NCI-H1930 (cell line): ENCODE measurements at places on chromosomes 4 and X.

- no peak for DNase-seq
Observed at GRCh38 chrX:119374736-119375135, 24.4 kb upstream of the SLC25A43 start.

- no peak for DNase-seq
Observed at GRCh38 chr4:30718021-30718542, 2.1 kb upstream of the PCDH7 start.

DNA sequence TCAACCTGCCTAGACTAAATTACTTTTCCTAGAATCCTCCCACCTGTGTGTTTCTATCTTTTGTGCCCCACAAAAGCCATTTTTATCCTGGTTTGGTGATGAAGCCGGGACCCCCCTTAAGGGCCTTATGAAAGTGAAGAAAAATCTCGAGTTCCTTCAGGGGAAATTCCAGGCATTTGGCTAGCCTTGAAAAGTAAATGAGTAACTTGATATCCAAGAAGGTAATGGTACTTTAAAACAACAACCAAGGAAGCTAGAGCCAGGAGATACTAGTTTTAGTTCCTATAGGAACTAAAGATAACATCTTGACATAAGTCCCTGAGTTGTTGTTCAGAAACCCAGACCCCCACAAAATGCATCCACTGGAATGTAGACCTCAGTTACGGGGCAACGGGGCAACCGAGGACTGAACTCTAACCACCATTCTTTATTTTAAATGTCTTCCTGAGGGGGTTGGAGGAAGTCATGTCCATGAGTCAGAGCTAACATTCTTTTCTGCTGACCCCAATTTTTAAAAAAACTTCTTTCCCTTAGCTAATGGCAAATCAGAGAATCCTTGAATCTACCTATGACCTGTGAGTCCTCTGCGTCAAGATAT lies 73.9 kb downstream of the VCX3A start:
- DNase-seq, result no peak

DNA sequence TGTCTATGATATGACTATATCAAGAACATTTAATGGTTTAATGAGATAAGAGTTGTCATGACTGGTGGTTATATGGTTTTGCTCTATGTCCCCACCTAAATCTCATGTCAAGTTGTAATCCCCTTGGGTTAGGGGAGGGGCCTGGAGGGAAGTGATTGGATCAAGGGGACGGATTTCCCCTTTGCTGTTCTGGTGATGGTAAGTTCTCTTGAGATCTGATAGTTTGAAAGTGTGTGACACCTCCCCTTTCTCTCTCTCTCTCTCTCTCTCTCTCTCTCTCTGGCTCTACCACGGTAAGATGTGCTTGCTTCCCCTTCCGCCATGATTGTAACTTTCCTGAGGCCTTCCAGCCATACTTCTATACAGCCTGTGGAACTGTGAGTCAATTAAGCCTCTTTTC lies 803.4 kb downstream of the TRIML1 start:
- no peak for DNase-seq

GRCh38 chrX:107905366-107905765 lies 76.8 kb downstream of the TEX13B start:
- no peak for DNase-seq

- DNase-seq, result no peak
Observed at GRCh38 chr4:141658309-141658708, 21.9 kb downstream of the IL15 start.

- no peak for DNase-seq
Observed at GRCh38 chr4:73860181-73860580, 7.1 kb downstream of the PF4V1 start.

DNA sequence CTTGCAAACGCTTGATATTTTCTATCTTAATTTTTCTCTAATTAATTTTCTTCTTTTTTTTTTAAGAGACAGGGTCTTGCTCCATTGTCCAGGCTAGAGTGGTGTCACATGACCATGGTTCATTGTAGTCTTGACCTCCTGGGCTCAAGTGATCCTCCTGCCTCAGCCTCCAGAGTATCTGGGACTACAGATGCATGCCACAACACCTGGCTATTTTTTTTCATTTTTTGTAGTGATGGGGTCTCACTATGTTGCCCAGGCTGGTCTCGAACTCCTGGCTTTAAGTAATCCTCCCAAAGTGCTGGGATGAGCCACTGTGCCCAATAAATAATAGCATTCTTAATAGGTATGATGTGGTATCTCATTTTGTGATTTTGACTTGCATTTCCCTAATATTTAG lies 18.2 kb downstream of the SHROOM3 start:
- no peak for DNase-seq

- DNase-seq, result no peak
Observed at GRCh38 chr4:56434599-56435139, 746 bp downstream of the PPAT start.

DNA sequence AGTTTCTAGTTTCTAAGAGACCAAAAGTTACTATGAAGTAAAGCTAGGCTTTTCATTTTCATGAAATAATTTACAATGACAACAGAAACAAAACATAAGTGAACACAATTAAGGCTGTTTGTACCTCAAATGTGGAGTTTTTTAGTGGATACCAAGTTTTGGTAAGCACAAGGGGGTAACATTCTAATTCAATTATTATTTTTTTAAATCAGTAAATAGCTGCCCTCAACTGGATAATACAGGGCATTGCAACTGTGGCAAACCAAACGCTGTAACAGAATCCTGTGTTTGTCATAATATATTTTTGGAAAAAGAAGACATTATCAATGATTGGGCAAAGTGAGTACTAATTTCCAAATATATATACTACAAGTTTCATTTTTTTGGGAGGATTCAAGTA lies 150.3 kb downstream of the FBXW7 start:
- no peak for DNase-seq

GRCh38 chrX:100743009-100743607 lies 11.2 kb upstream of the SYTL4 start:
- no peak for DNase-seq

DNA sequence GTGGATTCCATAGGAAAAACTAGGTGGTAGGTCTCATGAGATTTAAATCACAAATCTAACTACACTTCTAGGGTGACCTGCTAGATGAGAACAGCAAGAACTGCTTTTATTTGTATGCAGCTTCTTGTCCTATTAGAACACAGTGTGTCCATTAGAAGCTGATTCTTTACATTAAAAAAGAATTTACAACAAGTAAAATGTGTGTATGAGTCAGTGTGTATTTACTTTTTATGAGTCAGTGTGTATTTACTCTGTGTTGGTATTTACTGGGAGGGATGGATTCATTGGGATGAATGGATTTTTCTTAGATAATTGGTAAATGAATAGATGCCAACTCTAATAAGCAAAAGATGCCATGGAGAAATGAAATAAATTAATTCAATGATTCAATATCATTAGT lies 40.6 kb upstream of the XPNPEP2 start:
- DNase-seq, result no peak

DNA sequence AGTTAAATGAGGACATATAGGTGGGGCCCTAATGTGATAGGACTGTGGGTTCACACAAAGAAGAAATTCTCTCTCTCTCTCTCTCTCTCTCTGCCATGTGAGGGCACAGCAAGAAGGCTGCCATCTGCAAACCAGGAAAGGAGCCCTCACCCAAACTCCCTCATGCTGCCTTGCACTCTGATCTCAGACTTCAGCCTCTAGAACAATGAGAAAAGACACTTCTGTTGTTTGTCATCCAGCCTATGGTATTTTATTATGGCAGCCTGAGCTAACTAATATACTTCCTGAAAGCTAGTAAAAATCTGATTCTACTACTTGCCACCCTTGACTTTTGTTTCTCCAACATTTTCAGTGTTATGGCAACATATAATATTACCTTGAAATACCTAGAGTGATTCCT lies 425.9 kb downstream of the SPOCK3 start:
- no peak for DNase-seq

DNA sequence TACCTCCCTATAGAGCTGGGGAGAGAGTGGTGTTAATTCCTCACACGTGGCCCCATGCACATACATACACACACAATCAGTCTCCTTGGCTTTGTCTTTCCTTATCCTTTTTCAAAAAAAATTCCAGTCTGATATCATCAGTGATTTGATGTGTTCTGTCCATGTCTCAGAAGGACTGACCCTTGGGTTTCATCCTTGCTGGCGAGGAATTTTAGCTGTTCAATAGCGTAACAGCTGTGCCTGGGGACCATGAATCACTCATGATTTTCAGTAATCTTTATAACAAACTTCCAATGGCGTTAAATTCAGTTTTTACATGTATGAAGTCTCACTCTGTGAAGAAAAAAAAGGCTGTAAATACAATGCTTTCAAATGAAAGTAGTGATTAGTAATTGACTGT lies 204.6 kb downstream of the RBMX2 start:
- no peak for DNase-seq

GRCh38 chr4:109994415-109994827 lies 81.7 kb downstream of the EGF start:
- no peak for DNase-seq

- DNase-seq, result no peak
Observed at GRCh38 chrX:274904-275475, 6.2 kb upstream of the PLCXD1 start.

DNA sequence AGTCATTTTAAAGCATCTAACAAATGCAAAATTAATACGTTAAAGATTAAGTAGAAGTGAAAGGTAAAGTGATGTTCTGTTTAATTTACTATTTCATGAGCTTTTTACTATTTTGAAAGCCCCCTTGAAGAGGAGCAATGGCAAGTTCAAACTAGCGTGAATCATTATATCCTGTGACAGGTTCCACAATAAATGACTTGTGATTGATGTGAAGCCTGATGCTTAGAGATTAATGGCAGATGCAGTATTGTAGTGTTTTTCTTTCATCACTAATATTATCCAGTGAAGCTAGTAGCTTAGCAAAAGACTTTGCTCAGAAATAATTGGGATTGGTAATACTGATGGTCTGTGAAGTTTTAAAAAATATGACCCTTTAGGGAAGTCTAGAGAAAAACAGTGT lies 57.3 kb downstream of the STOX2 start:
- no peak for DNase-seq

- DNase-seq, result no peak
Observed at GRCh38 chr4:185222598-185222997, 13.2 kb downstream of the SNX25 start.

- no peak for DNase-seq
Observed at GRCh38 chrX:146887020-146887419, 72.5 kb upstream of the CXorf51A start.

DNA sequence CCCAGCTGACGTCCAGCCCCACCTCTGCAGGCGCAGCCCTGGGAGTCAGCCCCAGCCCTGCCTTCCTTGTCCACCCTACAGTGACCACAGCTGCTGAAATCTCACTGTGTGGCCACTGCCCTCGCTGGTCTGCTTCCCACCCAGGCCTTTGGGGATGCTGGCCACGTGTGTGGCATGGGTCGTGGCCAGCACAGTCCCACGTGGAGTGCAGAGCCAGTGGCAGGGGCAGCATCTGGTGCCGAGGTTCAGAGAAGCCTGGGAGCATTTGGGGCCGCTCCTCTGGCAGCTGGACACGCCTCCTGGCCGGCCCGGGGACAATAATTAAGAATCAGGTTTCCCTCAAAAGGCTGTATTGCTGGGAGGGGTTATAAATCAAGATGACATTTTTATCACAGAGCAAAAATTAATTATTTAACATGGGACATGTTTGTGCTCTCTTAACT lies 92.1 kb downstream of the HMX1 start:
- DNase-seq, result no peak

- DNase-seq, result no peak
Observed at GRCh38 chr4:110625576-110626257, 2.8 kb upstream of the PITX2 start.

- DNase-seq, result peak; percentile 61
Observed at GRCh38 chr4:78168029-78168428, 110.9 kb downstream of the FRAS1 start.

DNA sequence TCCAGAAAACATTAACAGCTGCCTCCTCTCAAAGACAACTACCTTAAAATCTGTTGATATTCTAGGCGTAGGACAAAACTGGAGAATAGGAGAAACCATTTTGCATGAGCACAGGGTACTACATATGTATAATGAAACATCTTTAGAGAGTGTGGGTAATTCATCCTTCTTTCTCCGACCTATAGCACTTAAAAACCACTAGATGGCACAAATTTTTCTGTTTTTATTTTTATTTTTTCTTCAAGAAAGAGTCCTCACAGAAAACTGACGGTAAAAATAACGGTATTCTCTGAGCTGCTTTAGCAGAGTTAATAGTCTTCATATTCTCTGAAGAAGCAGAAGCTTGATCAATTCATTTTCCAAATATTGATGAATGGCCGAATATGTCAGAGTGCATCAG lies 14.6 kb downstream of the SMIM31 start:
- DNase-seq, result no peak

- DNase-seq, result no peak
Observed at GRCh38 chrX:40391662-40392061, 189.1 kb upstream of the ATP6AP2 start.

- no peak for DNase-seq
Observed at GRCh38 chr4:164408831-164409230, 345.1 kb upstream of the SMIM31 start.

DNA sequence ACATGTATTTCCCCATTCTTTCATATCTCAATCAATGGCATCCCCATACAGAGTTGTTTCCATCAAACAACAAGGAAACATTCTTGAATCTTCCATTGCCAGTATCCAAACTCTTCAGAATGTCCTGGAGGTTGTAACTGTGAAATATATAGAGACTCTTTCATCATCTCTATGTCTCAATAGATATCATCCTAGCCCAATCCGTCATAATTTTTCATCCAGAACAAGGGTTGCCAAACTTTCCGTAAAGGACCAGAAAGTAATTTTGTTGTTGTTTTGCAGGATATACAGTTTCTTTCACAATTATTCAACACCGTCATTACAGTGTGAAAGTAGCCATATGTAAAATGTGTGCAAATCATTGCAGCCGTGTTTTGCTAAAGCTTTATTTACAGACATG lies 15.2 kb upstream of the CXCL6 start:
- no peak for DNase-seq

DNA sequence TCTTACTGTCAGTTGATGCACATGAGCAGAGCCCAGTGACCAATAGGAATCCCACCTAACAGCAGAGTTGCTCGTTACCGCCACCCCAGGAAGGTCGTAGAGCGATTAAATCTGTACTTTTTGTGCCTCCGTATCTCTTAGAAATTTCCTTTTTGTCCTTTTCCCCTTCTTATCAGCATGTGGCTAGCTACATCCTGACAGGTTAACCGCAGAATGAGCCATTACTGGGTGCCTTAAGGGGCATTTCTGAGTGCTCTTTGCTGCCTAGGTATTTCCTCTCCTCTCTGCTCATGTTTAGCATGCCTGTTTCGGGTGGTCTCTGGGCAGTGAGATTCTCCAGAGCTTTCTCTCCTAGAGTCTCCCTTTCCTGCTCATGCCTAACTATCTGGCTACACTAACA lies 530.5 kb downstream of the FAM133A start:
- no peak for DNase-seq

GRCh38 chrX:1442016-1442665 lies 10.6 kb downstream of the ASMTL start:
- DNase-seq, result no peak

GRCh38 chrX:153953342-153953830 lies 8.9 kb upstream of the RENBP start:
- DNase-seq, result peak; percentile 52

GRCh38 chr4:138716559-138717335 lies 298.8 kb upstream of the NOCT start:
- DNase-seq, result no peak
